ENCODE measurements at places on chromosomes 2 and 18. TPM values are rescaled to one million over a fixed set of nuclear protein-coding genes. Genes with fewer than 3 reads are reported as not detected.

The REG3G gene
- not detected for polyA plus RNA-seq

The SLC9A4 gene
- polyA plus RNA-seq: 0.06 TPM

The ARMC9 gene
- 13.9 TPM for polyA plus RNA-seq

The RALBP1 gene
- 24.4 TPM for polyA plus RNA-seq

The HS6ST1 gene
- polyA plus RNA-seq: 46.2 TPM

The GCA gene
- polyA plus RNA-seq: 45.3 TPM

The FMNL2 gene
- 86.5 TPM for polyA plus RNA-seq
